ENCODE measurements at places on chromosomes 1 and 21.
A peak's percentile ranks its signal among the peaks of the same experiment; 100 is the strongest.

- no peak for DNase-seq
Observed at GRCh38 chr1:89823679-89824292, 3.0 kb downstream of the LRRC8D start.

- DNase-seq = no peak
Observed at GRCh38 chr21:43702785-43703034, 16.2 kb upstream of the PDXK start.

DNA sequence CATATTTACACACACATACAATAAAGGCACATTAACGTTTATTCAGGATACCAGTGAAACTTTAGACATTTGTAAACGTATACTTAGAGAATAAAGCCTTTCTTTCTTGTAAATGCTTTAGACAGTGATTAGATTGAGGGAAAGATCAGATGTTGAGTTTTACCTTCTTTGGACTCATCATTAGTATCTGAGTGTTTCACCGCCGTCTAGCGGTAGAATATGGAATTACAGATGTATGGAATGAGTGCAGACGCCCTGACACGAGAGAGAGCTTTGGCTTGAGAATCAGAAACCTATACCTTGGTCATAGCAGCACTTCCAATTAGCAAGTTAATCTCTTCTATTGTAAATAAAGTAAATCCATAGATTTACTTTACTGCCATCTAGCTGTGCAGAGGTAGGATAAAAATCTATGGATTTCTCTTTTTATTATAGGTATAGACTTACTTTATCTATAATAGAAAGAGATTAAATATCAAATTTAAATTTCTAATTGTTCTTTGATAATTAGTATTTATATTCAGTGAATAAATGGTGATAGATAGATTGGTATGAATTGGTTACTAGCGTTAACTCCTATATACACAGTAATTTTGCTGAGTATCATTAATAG is 12.6 kb downstream of the FLG2 start:
- no peak for DNase-seq

GRCh38 chr1:118716775-118717174 is 271.4 kb downstream of the TBX15 start:
- no peak for DNase-seq

DNA sequence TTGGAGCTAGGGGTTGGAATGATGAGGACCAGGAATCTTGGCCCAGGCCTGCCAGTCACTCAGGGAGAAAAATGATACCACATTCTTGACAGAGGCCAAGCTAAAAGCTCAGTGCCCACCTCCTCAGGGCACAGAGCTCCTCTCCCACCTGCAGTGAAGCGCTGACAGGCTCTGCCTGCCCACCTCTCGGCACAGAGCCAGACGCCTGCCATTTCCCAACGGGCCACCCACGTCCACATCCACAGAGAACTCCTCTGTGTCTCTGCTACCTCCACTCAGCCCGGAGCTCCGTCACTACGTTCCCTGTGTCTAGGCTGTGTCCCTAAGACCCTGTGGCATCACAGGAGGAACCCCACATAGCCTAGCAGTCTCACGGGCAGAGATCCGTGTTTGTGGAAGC is 60.8 kb downstream of the MRPL37 start:
- DNase-seq = no peak

DNA sequence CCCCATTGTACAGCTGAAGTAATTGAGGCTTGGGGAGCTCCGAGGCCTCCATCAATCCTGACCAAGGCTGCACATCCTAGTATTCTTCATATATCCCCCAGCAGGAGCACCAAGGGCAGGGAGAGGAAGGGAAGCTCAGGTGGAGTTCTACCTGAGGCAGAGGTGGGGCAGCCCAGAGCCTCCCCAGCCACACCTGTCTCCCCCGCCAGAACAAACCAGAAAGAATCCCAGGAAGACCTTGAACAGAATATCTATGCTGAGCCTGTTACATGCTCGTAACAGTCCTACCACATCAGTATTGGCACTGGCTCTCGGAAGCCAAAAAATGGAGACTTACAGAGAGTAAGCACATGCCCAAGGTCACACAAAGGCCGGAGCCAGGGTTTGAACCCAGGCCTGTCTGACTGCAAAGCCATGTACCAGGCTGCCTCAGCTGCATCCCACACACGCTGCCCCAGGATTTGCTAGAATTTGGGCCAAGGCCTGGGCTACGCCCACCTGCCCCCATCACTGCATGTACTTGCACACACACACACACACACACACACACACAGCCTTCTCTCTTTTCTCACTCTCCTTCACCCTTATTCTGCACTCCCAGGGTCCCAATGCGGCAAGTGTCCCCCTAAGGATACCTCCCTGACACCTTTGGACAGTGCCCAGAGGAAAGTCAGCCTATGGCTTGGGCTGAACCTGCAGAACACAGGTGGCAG is 4.5 kb downstream of the E2F2 start:
- DNase-seq = no peak

DNA sequence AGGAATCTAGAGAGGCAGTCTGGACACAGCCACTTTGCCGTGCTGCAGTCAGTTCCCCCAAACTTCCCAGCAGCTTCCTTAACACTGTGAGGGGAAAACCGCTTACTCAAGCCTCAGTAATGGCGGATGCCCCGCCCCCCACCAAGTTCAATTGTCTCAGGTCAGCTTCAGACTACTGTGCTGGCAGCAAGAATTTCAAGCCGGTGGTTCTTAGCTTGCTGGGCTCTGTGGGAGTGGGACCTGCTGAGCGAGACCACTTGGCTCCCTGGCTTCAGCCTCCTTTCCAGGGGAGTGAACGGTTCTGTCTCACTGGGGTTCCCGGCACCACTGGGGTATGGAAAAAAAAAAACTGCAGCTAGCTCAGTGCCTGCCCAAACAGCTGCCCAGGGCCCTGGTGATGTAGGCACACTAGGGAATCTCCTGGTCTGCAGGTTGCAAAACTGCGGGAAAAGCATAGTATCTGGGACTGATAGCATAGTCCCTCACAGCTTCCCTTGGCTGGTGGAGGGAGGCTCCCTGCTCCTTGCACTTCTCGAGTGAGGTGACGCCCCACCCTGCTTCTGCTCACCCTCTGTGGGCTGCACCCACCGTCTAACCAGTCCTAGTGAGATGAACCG is 23.7 kb upstream of the HFM1 start:
- no peak for DNase-seq

- no peak for DNase-seq
Observed at GRCh38 chr1:202551683-202552082, 158.6 kb downstream of the SYT2 start.

GRCh38 chr21:26444646-26445045 is 128.4 kb downstream of the CYYR1 start:
- no peak for DNase-seq

GRCh38 chr1:67211589-67212563 is 45.6 kb downstream of the IL23R start:
- DNase-seq = no peak

GRCh38 chr1:174052621-174053020 is 30.5 kb upstream of the RC3H1 start:
- DNase-seq = peak; percentile 9

GRCh38 chr21:44510508-44511218 is 29.3 kb downstream of the KRTAP10-1 start:
- DNase-seq = no peak

DNA sequence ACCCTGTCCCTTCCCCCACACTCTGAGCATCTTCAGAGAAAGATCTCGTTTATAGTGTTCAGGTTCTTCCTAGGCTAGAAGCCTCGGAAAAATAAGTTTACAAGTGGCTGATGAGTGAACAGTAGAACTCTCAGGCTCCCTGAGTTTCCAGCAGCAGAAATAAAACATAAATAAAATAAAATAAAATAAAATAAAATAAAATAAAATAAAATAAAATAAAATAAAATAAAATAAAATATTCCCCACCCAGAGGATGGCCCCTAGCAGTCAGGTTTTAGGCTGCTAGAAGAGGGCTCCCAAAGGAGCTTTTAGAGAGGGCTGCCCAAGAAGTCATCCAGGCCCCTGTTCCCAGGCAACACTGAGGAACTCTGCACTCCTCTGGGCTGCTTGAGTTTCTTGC is 55.1 kb downstream of the KCNC4 start:
- DNase-seq = no peak

DNA sequence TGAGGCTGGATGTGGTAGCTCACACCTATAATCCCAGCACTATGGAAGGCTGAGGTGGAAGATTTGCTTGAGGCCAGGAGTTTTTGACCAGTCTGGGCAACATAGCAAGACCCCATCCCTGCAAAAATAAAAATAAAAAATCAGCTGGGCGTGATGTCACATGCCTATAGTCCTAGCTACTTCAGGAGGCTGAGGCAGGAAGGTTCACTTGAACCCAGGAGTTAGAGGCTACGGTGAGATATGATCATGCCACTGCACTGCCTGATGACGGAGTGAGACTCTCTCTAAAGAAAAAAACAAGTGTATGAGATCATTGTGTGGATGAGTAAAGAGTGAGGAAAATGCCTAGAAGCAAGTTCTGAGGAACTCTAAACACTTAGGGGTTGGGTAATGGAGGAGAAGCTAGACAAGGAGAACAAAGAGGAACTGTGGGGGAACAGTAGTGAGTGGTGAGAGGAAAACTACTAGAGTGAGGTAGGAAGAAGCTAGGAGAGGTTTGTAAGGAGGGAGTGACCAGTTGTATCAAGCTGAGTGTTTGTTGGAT is 17.0 kb downstream of the CLIC4 start:
- no peak for DNase-seq

DNA sequence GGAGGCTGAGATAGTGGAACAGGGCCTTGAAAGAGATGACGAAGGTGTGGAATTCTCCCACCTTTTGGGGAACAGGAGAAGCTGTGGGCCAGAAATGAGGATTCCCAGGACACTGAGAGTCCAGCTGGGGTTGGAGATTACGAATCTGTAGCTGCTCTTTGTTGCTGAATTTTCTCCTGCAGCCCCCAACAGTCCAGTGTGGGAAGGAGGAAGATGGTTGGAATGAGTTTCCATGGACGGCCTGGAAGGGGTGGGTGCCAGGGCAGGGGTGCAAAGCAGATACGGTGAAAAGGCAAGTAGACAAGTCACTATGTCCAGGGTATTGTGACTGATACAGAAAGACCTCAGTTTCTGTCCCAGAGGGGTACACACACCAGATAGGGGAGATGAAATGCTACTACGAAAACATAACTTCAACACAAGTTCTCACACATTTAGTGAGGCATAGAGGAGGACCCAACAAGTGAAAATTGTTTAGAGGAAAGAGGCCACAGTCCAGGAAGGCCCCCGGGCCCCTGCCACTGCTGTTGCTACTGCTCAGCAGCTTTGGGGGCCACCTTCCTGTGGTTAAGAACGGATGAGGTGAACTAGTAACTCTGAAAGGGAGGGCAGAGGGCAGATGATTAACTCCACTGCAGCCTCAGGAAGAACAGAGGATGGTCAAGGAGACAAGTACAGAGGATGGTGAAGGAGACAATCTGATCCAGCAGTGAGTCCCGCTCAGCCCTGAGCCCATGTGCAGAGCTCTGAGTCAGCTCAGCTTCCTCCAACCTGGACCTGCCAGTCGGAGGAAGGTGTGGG is 7.3 kb downstream of the CD244 start:
- no peak for DNase-seq

- no peak for DNase-seq
Observed at GRCh38 chr1:18560692-18561091, 70.0 kb upstream of the PAX7 start.
